ENCODE measurements at places on chromosomes 11 and 22.

- no peak for DNase-seq
Observed at GRCh38 chr11:13672576-13673210, 4.2 kb downstream of the FAR1 start.

- no peak for DNase-seq
Observed at GRCh38 chr11:95154514-95154913, 64.9 kb downstream of the ENDOD1 start.

DNA sequence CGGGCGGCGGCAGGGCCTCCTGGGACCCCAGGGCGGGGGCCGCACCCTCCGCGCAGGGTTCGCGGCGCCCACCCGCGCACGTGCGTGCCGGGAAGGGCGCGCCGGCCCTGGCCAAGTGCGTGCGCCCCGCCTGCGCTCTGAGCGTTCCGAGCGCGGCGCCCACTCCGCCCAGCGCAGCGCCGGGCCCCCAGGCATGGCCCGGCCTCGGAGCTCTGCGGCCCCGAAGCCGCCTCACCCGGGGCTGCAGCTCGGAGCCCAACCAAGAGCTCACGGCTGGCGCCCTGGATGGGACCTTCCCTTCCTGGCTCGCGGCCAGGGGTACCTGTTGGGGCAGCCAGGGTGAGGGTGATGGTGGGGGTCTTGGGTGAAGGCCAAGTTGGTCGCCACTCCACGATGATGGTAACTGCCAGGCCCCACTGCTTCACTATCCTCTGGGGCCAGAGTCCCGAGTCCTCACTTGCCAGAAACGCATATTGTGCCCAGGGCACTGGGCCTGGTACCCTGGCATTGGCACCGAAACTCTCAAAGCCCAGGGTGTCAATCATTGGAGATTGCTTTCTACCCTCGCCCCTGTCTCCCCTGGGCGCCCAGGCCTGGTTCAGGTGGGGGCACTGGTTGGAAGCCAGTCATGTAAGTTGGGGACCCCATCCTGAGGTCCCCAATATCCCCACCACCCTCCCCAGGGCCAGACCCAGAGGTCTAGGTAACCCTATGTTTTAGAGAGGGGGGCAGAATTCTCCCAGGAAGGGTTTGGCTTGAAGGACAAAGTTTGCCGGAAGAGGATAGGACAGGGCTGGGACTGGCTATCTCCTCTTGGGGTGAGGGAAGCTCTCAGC, 882 bp downstream of the ANO1 start:
- no peak for DNase-seq

DNA sequence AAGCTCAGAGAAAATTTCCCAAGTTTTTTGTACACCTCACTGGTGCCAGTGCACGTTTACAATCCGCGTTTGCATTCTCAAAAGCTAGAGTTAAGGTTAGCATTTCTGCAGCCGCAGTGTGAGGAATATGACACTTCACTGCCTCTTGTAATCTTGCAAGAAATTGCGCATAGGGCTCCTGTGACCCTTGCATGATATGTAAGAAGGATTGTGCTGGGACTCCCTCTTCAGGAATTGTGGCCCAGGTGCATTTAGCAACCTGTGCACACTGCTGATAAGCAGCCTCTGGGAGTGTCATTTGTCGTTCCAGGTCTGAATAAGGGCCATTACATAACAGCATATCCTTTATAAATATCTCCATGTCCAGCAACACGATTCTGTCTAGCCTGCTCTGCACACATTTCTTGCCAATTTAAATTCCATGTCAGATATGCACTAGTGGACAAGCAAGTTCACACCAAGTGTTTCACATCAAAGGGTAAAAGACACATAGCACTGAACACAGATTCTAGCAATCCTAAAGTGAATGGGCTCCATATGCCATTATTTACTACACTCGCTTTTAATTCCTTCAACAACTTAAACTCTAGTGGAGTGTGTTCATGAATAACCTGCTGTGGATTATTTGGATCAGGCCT, 69.2 kb upstream of the INCENP start:
- no peak for DNase-seq

DNA sequence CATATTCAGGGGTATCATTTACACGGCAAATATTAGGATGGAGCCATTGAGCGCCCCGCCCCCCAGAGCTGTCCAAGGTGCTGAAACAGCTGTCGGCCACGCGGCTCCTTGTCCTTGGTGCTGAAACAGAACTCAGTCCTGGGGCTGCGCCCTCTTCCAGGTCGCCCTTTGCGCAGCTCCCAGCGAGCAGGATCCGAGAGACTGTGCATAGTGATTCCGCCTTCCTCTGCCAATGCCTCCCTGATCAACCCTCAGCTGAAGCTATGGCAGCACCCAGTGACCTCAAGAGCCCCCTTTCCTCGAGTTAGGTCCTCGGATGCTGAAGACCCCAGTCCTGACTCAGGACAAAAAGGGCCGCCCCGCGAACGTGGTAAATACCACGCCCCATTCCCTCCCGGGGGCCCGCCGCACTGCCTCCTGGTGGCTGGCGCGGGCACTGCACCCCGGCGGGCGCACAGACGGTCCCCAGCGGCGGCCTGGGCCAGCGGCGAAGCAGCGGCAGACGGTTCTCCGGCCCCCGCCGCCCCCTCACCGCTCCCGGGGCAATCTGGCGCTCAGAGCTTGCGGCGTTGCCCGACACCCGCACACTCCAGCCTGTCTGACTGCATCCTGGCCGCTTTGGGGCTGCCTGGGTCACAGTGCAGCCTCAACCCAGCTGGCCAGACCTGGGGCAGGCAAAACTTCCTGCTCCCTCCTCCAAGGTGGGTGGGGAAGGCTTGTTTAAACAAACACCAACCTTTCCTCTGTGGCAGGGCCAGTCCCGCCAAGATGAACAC, 13.4 kb downstream of the SYT7 start:
- peak; percentile 58 for DNase-seq

GRCh38 chr22:38700789-38701628, at the start of gene JOSD1:
JOSD1 (minus strand) TSS chr22:38700943; CDS start chr22:38699987, 956 bp downstream.
- peak; percentile 94 for DNase-seq

GRCh38 chr11:63015521-63016215, at the start of gene SLC22A8:
SLC22A8 (minus strand) TSS chr11:63015841; CDS start chr11:63014958, 883 bp downstream.
- no peak for DNase-seq

DNA sequence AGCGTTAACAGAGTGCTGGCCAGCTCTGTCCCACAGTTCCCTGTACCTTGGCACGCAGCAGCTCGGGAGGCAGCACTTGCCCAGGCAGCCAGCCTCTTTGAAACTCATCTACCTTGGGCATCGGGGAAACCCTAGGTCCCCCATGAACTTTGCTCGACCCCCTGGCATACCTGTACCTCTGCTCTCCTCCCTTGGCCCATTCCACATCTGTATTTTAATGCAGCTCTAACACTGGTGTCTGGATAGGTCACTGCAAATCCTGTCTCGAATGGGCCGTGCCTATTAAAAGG, 304.1 kb downstream of the TBC1D22A start:
- DNase-seq = no peak

DNA sequence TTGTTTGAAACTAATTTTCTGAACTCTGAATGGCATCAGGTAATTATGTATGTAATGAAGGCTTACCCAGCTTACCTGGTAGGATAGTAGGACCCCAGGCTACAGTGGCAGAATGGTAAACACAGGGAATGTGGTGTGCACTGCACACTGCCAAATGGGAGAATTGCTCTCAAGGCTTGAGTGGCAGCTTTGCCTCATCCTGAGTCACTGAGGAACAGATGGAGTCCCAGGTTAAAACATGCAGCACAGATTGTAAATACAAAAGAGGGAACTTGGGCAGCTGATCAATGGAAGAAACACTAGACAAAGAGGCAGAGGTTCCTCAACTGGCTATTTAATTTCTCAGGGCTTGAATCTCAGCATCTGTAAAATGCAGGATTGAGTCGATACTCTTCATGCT, 24.4 kb downstream of the GPR83 start:
- DNase-seq = no peak

DNA sequence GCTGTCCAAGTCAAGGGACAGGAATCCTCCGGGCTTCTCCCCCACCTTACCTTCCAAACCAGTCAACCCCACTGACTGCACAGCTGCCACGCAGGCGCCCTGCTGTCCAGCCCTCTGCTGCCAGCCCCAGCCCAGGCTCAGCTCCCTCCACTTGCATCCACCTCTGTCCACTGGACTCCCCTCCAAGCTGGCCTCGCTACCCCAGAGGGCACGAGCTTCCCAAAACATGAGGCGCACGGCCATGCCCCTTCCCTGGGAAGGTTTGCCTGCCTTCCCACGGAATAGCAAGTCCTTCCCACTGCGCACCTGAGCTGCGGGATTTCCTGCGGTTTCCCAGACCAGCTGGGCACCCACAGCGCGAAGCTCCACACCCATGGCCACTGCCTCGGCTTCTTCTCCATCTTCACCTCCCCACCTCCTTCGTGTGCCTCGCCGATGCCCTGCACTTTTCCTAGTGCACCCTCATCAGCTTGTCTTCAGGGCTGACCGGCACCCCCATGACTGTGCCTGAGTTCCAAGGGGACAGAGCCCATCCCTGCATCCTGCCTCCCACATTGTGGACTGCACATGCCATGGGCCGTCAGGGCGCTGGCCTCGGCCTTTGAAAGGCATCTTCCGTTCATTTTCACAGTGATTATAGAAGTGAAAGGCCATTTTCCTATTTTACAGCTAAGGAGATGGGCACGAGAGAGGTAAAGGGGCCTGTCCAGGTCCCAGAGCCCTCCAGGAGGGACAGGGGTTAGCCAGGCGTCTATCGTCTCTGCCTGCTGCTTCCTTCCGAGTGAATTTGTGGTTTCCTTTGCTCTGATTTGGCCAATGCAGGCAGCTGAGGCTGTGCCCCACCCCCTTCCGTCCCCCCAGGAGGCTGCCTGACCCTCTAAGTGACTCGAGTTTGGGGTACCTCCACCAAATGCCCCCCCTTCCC, 16.4 kb downstream of the IFITM10 start:
- no peak for DNase-seq

- DNase-seq = no peak
Observed at GRCh38 chr11:68025047-68025446, 5.4 kb upstream of the NDUFS8 start.

- DNase-seq = no peak
Observed at GRCh38 chr22:28892175-28892731, 8.9 kb downstream of the ZNRF3 start.

DNA sequence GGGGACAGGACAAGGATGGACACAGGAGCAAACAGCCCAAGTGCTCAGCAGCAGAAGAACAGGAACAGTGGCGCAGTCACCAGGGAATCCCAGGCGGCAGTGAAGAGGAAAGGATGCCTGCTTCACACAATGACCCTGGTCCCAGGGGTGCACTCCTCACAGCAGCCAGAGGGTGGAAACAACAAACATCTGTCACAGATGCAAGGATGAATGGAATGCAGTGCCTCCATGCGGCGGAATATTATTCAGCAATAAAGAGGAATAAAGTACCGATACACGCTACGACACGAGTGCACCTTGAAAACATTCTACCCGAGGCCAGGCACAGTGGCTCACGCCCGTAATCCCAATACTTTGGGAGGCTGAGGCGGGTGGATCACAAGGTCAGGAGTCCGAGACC, 12.7 kb downstream of the CSNK1E start:
- DNase-seq = no peak

DNA sequence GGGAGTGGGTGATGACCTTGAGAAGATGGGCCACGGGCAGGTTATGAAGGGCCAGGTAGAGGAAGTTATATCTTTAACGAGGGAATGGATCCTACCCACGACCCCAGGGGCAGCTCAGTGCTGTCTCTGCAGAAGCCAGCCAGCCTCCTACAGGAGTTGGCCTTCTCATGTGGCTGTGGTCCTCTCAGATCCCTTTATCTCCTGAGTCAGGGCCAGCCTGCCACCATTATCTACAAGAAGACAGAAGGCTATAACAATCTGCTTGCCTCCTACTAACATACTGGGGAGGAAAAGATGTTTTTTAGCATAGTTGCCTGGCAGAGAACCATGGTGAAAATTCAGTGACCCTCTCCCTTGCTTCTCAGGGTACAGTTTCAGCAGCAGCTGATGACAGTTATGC, 7.0 kb upstream of the YWHAH start:
- DNase-seq = no peak

DNA sequence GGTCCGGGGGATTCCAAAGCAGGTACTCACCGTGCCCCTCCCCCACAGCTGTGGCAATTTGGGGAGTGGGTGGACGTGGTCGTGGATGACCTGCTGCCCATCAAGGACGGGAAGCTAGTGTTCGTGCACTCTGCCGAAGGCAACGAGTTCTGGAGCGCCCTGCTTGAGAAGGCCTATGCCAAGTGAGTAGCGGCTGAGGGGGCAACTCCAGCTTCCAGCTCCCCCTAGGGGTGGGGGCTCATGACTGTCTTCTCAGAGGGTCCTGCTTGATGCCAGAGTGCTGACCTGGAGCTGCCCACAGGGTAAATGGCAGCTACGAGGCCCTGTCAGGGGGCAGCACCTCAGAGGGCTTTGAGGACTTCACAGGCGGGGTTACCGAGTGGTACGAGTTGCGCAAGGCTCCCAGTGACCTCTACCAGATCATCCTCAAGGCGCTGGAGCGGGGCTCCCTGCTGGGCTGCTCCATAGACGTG, 4.2 kb downstream of the CAPN1 start:
- no peak for DNase-seq

- no peak for DNase-seq
Observed at GRCh38 chr22:34760276-34761008, 305.5 kb upstream of the ISX start.

- DNase-seq = no peak
Observed at GRCh38 chr11:126172596-126173038, 38.8 kb downstream of the RPUSD4 start.

DNA sequence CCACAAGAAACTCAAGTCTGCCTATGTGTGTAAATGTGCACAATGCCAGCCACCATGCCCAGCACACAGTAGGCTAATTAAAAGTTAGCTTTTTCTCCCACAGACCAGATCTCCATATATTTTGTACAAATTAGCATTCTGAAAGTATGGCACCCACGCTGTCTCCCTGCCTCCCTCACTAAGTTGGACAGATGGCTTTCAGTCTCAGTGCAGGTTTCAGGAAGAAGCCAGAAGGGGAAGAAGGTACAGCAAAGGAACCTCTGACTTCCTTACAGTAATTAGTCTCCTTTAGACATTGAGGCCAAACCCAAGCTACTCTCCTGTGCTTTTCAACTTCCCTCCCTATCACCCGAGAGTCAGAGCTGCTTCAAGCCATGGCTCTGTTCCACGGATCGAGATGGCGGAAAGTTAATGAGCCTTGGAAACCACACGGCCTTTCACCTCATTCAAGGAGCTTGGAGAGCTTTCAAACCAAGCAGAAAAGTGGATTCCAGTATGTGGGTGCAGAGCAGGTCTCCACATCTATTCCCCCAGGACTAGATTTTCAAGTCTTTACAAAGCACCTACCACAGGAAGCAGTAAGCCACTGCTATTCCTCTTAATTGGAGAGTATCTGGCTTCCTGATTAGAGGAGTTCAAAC, 221.1 kb upstream of the NARS2 start:
- DNase-seq = no peak

Data from uterus (tissue), 4 donors.